IgD-negative memory B cell (primary cell): ENCODE measurements at places on chromosomes 7 and 10. TPM values are rescaled to one million over a fixed set of nuclear protein-coding genes. Genes with fewer than 3 reads are reported as not detected.

PRXL2A gene
- polyA plus RNA-seq = 13.2 TPM

ALOX5 gene
- 193 TPM for polyA plus RNA-seq

PWWP2B gene
- 9.0 TPM for polyA plus RNA-seq

TMEM270 gene
- polyA plus RNA-seq = not detected

CALN1 gene
- not detected for polyA plus RNA-seq

OR13A1 gene
- polyA plus RNA-seq = 0.55 TPM

OR2A12 gene
- polyA plus RNA-seq = not detected

HOXA6 gene
- polyA plus RNA-seq = 0.39 TPM

DMBT1 gene
- not detected for polyA plus RNA-seq

CHAT gene
- polyA plus RNA-seq = not detected

PDE1C gene
- polyA plus RNA-seq = not detected

CCSER2 gene
- 41.3 TPM for polyA plus RNA-seq
